ENCODE measurements at places on chromosomes 2 and 18.
A peak's percentile ranks its signal among the peaks of the same experiment; 100 is the strongest.

DNA sequence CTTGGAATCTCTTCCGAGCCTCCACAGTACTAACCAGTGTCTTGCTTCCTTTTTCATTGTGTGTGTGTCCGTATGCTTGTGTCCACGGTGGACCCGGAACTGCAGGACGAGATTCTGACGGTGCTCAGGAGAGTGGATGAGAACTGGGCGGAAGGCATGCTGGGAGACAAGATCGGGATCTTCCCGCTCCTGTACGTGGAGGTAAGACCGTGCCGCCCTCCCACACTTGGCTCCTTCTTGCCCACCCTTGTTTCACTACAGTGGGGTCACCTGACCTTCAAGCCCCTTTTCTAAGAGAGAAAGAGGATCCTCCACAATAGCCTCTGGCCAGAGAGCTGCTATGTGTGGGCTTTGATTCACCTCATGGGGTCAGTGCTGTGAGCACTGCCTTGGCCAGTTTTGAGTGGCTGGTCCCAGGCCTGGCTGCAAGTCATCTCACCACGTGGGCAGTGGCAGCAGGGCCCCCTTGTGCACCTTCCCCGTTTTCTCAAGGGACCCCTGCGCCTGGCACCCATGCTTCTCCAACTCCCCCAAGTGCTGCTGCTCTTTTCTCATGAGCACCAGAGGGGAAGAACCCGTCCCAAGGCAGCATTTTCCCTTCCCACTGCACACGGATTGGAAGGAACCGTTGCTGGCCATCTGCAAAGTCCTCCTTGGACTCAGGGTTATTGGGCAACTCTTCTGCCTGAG is 242.1 kb downstream of the SEPTIN10 start:
- no peak for DNase-seq

GRCh38 chr2:88187927-88188326 is 17.8 kb downstream of the THNSL2 start:
- no peak for DNase-seq

GRCh38 chr18:3449512-3450011 is 410 bp upstream of the TGIF1 start:
- DNase-seq = no peak

DNA sequence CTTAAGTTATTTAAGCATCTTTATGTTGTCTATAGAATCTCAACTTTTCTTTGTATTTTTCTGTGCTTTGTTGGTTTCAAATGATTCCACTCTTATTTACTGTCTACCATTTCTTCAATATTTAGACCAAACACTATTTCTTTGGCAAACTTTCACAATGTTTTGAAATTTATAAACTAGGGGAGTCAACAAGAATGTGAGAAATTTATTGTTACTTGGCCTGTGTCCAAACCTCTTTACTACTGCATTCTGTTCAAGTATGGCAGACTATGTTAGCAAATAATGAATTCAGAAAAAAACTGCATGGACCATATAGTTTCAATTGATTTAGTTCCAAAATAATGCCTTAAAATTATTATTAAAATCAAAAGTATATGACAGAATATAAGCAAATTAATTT is 470.2 kb downstream of the FBXO15 start:
- no peak for DNase-seq

GRCh38 chr2:209383212-209383611 is 40.6 kb upstream of the MAP2 start:
- peak; percentile 86 for DNase-seq

DNA sequence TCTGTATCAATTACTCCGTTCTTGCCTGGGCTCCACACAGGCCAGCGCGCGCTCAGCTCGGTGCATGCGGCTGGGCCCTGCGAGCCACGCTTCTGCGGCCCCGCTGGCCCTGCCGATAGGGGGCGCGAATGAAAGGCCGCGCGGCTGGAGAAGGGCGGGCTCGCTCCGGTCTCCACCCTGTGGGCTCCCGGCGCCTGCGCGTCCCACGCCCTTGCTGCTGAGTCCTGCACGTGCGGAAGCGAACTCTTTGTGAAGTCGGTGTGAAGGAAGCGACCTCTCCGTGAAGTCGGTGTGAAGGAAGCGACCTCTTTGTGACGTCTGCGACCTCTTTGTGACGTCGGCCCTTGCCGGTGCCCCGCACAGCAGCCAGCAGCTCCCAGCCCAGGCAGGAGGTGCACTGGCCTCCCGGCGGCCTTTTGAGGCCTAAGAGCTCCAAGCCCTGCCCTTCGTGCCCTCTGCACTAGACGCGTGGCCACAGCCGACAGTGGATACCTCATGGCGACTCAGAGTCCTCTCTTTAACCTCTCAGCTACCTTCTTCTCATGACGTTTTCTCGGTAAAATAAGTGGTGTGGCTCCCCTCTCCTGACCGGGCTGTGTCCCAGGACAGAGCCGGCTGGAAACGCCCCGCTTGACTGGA is 391.9 kb upstream of the RAB6C start:
- DNase-seq = no peak

- DNase-seq = no peak
Observed at GRCh38 chr2:27727257-27727656, 44.3 kb upstream of the MRPL33 start.

DNA sequence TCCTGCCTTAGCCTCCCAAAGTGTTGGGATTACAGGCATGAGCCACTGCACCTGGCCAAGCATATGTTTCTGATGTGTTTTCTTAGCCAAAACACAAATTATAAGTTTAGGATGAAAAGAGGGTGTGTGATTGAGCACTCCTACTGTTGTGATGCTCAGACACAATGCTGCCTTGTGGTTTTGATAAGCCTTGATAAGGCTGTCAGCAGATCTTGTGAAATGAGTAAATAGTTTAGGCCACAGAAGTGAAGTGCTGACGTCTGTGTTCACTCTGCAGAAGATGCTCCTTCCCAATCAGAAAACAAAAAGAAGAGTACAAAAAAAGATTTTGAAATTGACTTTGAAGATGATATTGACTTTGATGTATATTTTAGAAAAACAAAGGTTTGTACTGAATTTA is 24.3 kb downstream of the NCAPH start:
- DNase-seq = no peak

- DNase-seq = no peak
Observed at GRCh38 chr2:97764559-97765263, 51.3 kb downstream of the ZAP70 start.

DNA sequence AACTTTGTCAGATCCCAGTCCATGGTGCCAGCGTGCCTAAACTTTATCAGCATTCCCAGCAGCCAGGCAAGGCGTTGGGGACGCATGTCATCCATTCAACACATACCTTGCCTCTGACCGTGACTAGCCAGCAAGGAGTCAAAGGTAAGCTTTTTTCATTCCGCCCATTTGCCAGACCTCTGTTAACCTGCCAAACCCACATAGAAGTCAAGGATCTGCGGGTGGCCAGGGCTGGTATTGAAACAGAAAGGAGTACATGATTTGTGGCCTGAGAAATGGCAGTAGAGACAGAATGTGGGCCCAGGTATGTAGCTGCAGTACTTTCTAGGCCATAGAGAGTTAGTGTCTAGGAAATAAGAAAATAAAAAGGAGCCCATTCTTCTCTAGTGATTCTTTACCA is 240.2 kb downstream of the LTBP1 start:
- no peak for DNase-seq

DNA sequence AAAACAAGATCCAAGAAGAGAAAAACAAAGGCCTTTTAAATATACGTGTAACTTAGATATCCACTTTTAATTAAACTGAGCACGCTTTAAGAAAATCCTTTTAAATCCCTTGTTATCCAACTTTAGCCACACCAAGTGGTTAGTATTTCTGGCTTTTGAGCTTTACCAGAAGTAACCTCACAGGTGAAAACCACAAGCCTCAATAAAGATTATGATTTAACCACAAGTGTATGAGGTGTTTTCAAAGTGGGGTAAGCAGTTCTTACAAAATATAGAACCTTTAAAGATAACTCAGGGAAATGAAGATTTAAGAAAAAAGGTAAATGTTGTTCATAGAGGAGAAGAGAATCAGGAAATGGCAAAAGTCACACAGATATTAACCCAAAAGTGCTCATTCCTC is 58.4 kb upstream of the CDCA7 start:
- DNase-seq = no peak

- DNase-seq = peak; percentile 58
Observed at GRCh38 chr2:100813527-100813926, 6.4 kb upstream of the NPAS2 start.
